ENCODE measurements at places on chromosomes 7 and 10. TPM values are rescaled to one million over a fixed set of nuclear protein-coding genes. Genes with fewer than 3 reads are reported as not detected.

The WNT2 gene
- 0.27 TPM for polyA plus RNA-seq

The VPS37D gene
- 7.0 TPM for polyA plus RNA-seq

The ZMYND11 gene
- polyA plus RNA-seq, result 105 TPM

The PRLHR gene
- not detected for polyA plus RNA-seq

The NUDT5 gene
- polyA plus RNA-seq, result 39.6 TPM

DNA sequence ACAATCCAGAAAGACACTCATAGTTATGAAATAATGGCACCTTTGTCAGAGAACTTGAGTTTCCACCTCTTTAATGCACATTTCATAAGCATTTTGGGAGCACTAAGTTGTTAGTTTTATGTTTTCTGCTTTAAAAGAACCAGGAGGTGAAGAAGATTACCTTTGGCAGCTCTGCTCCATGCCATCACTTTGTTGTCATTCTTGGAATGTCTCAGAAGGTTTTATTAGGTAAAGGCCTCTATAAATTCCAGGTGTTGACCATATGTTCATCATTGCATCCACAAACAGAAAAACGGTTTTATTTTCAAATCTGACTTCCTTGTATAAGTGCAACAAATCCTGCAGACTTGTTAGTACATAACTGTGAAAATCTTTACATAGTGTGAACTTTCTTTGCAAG lies 424.8 kb downstream of the MDFIC start:
- no peak for DNase-seq

DNA sequence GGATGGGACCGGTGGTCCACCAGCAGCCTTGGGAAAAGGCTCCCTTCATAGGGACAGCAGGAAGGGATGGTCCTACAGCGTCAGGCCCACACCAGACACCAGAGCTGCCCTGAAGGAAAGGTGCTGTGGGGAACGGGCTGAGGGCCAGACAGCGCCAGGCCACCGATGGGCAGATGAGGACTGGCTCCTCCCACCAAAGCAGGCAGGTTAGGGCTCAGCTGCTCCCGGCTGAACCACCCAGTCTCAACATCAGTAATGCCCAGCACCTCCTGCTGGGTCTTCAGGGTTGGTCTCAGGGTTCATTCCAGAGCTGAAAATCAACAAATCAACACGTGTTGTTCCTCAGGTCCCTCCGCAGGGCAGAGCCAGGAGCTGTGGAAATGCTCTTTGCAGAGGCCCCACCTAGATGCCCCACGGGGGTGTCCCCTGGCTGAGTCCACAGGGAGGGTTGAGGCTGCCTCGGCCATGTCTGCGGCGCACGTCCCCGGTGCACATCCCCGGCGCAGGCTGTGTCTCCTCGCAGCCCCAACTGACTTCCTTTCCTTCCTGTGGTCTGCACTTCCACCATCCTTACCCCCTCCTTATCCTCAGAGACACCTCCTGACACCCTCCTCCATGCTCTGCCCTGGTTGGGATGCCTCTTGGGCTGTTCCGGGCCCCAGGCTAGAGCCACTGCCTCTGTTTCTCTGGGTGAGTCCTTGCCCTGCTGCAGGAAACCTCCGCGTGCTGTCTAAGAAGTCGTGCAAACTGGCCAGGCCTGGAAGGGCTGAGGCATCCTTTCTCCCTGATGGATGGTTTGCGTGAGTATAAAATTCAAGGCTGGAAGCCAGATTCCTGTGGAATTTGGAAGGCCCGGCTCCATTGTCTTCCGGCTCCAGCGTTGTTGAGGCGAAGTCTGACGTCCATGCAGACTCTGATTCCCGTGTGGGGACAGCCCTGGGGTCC lies 32.8 kb upstream of the CFAP46 start:
- no peak for DNase-seq

- no peak for DNase-seq
Measured at GRCh38 chr7:39526666-39527065, 39.5 kb upstream of the YAE1 start.

- DNase-seq, result no peak
Measured at GRCh38 chr10:88033385-88033784, 170.0 kb downstream of the PTEN start.

- DNase-seq, result no peak
Measured at GRCh38 chr7:106187613-106188350, 75.7 kb upstream of the SYPL1 start.

DNA sequence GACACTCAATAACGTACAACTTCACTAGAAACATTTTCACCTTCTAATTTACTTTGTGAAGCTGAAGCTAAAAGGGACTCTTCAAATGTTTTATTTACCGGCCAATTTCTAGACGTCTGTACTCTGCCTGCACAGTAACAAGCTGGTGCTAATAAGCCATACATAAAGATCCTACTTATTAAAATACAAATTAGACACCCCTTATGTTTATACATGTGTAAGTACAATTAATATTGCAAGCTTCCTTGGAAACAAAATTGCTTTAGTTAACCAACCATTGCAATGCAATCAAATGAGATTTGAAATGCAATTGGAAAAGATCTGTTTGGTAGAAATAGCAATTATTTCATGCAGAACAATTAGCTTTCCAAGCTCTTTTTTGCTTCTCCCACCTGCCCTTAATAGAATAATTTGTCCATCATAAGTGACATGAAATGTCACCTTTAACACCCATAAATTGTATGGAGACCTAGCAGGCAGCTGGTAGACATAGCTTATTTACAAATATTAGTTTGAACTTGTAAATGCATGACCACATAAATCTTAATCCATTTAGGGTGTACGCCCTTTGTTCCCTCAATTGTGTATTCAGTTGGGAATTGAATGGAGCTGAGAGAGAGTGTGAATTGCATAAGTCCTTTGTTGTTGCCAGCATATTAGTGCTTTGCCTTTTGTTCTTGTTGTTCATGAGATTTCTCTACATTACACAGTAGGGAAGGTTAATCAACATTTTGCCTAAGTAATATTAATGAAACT lies 277.1 kb downstream of the CACNA2D1 start:
- no peak for DNase-seq

- no peak for DNase-seq
Measured at GRCh38 chr10:81708929-81709328, 166.1 kb upstream of the NRG3 start.

GRCh38 chr10:101217450-101218281 lies 11.6 kb downstream of the LBX1 start:
- no peak for DNase-seq

DNA sequence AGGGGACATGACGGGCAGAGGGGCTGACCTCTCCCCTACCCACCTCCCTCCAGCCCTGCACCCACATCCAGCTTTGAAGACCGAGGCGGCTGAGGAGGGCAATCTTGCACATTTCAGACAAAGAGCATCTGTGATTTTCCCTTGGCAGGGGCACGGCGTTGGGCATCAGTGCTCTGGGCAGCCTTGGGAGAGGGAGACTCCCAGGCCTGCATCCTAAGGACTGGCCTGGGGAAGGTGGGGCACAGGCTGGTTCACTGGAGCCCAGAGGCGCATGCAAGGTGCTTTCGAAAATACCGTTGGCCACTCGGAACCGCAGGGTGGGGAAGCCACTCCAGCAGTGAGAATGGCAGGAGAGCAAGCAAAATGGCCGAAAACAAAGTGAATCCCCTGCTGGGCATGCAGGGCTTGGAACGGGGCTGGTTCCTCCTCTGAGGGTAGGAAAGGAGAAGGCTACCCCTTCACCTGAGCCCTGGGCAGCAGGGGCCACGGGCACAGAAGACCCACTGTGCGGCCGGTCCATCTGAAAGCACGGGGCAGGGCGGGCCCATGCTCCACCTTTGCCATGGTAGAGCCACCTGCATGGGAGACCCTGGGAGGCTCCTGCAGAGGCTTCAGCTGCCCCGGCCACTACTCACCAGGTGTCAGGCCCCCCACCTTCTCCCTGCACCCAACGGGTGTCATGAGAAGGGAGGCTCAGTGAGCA lies 49.8 kb downstream of the EBF3 start:
- no peak for DNase-seq

DNA sequence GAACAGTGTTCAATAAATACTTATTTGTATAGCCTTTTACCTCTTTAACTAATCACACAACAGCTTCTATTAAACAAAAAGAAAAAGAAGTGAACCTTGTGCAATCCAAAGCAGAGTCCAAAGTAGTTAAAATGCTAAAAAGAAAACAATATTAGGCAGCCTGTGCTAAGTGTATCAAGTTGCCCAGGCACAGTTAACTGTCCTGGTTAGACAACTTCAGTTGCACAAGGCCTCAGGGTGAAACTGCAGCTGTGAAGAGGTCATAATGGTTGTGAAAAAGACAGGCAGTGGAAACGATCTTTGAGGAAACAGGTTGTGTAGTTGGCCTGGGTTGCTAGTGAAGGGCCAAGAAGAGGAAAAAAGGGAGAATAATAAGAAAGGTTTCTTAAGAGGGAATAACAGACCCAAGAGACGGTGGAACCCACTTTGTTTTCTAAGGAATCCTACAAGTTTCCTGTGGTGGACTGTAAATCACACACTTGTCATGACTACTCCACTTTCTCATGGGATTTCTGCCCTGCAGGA lies 6.0 kb upstream of the CROT start:
- DNase-seq, result no peak

GRCh38 chr7:142908921-142909890 lies 23.7 kb upstream of the TRPV6 start:
- DNase-seq, result no peak

- DNase-seq, result no peak
Measured at GRCh38 chr10:78640796-78641636, 427.8 kb upstream of the ZMIZ1 start.

DNA sequence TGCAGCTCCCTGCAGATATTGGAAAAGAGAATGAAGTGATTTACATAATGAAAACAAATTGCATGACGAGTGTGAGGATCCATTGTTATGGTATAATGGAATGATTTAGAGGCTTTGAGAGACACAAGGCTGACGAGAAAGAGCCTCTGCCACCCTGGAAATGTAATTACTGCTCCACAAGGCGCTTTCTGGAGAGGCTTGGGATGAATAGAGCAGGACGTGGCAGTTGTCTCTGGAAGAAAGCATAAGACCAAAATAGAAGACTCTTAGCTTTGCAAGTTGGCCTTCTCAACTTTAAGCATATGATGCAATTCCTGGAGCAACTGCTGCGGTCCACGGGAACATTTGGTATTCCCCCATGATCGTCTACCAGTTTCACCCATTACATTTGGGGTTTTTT lies 181.9 kb upstream of the TCF7L2 start:
- DNase-seq, result no peak

DNA sequence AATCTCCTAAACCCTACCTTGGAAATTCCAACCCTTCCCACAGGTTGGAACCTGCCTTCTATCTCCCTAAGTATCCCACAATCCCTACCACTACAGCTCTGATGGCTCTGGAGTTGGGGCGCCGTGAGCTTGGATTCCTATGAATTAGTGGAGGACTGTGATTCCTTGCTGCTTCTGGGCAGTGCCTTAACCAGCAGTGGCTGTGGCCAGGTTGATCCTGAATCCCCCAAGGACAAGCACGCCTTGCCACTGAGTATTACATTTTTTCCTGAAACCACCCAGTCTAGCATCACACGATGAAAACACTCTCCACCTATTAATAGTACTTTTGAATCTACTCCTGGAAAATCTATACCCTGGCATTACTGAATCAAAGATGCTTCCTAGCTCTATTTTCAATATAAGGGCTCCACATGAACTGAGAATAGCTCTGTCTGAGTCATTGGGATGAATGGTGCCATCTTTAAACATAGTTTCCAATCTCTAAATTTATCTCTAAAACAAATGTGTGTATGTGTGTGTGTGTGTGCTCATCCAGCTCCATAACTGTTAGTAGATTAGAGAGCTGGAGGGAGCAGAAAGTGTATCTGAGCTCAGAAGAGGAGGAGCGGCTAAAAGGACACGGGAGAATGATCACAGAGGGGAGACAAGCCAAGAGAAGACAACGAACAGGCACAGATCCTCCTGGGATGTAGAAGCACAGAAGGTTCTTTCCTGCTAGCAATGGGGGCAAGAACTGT lies 11.9 kb upstream of the INPP5F start:
- DNase-seq, result no peak

DNA sequence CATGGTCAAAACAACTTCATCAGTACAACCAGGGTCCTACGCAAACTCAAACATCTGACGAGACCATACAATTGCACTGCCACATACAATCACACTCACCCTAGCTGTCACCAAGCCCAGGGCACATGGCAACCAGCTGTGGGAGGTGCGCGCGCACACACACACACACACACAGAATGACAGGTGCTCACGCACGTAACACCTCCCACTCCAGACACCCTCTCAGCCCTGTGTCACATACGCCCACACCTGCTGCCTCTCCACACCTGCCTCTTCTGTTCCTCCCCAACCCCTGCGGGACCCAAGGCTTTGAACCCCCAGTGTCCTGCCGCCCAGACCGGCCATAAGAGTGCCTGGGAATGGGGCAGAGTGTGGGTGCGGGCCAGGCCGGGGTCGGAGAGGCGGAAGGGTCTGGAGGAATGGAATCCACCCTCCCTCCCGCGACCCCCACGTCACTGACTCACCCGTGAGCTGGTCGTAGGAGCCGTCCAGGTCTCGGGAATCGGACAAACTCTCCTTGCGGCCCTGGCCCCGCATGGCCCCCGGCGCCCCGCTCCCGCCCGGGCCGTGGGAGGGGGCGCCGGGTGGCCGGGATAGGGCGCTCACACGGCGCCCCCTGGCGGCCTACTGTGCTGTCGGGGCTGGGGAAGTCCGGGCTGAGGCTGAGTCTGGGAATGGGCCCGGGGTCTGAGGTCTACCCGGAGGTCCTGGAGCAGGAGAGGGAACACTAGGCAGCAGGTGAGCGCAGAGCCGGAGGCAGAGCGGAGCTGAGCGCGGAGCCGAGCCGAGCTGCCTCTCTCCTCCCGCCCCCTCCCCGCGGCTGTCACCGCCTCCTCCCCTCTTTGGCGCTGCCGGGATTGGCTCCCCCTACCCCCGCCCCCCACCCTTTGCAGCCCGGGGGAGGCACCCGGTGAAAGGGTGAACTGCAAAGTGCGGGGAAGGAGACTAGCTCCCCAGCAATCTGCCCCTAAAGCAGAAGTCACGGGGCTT lies at the start of gene KCNIP2:
KCNIP2 (minus strand) TSS at position 769 of the 990 bp plus-strand sequence; CDS start at position 537, 232 bp downstream.
- no peak for DNase-seq

DNA sequence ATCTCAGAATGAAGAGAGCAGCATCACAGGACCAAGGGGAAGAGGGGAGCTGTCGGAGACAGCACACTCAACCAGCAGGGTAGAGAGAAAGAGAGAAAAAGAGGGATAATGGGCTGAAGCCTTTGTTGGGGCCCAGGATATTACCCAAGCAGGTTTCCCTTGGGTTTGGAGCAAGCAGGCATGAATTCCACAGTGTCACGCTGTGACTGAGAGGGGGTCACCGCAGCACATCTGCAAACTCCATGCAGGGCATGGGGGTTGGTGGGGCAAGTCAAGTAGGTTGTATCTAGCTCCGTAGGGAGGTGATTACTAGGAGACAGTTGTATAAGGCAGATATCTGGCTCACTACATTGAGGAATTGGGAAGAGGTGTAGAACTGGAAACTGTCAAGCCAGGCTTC lies 42.2 kb upstream of the SEMA3E start:
- DNase-seq, result no peak

- no peak for DNase-seq
Measured at GRCh38 chr10:11086177-11086840, 68.6 kb downstream of the CELF2 start.
